ENCODE measurements at places on chromosomes 6 and 20.

GRCh38 chr6:152979116-152979515 lies 3.7 kb downstream of the FBXO5 start:
- no peak for DNase-seq

DNA sequence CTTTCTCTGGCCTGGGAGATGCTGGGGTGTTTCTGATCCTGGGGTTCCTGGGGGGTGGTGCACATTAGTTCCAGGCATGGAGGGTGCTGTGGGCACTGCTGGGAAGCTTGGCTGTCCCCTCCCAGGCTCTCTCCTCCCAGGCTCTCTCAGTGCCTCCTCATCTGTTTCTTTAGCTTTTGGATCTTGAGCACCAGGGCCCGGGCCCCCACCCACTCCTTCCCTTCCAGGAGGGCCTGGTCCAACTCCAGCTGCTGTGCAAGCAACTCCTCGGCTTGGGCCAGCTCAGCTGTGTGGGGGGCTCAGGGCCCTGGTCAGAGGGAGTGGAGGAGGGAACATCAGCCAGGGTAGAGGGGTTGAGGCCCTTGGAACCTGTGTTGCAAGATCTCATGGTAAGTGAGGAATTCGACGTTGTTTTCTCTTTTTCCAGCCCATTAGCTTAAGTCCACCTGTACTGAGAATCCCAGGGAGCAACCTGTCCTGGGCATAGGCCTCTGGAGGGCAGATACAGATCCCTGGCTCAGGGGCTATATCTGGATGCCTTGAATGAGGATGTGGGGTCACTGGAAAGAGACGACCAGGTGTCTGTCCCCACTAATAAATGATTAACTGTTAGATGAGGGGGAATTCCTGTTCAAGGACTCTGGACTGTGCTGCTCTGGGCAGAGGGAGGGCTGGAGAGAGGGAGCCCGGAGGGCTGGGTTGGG lies 34.5 kb upstream of the HLA-A start:
- no peak for DNase-seq

DNA sequence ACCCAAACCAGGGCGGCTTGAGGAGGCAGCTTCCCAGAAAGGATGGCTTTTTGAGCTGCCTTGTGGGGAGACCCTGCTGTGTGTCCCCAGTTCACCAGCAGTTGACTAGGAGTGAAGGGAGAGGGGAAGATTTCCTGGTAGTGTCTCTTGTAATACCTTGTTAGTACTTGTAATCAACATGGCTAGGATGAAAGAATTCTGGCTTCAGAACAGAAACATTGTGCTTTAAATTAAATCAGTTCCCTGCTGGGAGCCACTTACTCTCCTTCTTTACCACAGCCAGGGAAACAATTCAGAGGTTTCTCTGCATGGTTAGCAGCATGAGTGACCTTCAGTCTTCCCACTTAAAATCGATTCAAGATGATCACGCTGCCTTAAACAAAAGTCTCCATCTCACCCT lies 525.4 kb upstream of the ID4 start:
- no peak for DNase-seq

- DNase-seq = no peak
These were observed 9.2 kb downstream of the GTSF1L start for GRCh38 chr20:43717616-43717995.

DNA sequence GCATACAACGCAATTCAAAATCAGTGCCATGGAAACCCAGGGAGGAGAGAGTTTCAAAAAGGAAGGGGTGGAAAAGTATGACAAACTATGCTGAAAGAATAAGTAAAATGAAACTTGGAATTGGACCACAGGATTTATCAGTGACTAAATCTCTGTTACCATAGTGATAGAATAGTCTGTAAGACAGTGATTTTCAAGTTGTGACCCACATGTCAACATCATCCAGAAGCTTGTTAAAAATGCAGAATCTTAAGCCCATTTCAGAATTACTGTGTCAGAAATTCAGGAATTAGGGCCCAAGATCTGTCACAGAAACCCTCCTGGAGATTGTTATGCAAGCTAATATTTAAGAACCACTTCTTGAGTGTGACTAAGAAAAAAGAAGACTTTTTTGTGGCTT lies 417.7 kb upstream of the JAG1 start:
- DNase-seq = no peak

GRCh38 chr20:23269954-23270353 lies 80.6 kb upstream of the NXT1 start:
- DNase-seq = no peak

- no peak for DNase-seq
These were observed 87.8 kb downstream of the LYRM4 start for GRCh38 chr6:5172897-5173474.

DNA sequence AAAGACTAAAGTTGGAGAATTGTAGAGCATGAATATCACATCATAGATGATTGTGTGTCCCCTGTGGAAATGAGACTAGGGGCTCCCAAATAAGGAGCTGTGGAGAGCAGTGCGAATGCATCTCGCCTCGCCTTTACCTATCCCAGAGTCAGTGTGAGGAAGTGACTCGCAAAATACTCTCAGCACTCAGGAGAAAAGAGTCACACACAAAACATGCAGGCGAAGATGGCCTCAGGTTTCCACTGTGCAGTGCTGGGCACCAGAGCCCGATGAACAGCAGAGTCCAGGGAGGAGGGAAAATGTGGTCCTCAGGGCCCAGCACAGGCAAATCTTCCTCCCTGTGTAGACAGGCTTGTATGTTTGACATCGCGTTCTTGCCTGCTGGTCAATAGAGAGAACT lies 126.5 kb upstream of the AFDN start:
- no peak for DNase-seq

DNA sequence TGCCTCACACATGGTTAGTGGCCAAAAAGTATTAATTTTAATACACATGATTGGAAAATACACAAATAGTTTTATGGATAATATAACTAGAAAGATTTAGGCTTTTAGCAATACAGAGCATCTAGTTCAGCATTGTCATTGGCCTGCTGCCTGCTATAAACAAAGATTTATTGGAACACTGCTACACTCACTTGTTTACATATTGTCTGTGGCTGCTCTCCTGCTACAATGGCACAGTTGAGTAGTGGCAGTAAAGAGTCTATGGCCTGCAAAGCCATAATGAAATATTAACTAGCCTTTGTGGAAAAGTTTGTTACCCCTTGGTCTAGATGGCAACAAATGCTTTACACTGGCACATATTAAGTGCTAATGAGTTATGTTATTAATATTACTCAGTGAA lies 37.8 kb downstream of the ZNF451 start:
- DNase-seq = no peak

GRCh38 chr6:92132457-92132856 lies 1286.9 kb downstream of the EPHA7 start:
- no peak for DNase-seq

GRCh38 chr6:5126214-5126613 lies 41.1 kb downstream of the PPP1R3G start:
- DNase-seq = no peak

- no peak for DNase-seq
These were observed 107.1 kb downstream of the CDYL start for GRCh38 chr6:4883298-4883697.

DNA sequence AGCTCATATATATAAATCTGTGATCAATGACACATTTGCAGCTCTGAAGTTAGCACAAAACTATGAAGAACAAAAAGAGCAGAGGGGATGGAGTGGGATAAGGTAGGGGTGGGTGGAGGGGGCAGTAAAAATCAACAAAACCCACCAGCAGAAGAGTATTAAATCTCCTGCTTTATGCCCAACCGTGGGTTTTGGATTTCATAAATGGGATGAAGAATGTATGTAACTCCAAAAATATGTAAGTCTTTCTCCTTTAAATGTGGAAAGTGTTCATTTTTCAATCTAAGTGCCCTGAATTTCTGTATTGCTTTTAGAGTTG lies 480.3 kb upstream of the MARCKS start:
- no peak for DNase-seq

GRCh38 chr6:168047841-168048723 lies 30.9 kb downstream of the FRMD1 start:
- peak; percentile 77 for DNase-seq

DNA sequence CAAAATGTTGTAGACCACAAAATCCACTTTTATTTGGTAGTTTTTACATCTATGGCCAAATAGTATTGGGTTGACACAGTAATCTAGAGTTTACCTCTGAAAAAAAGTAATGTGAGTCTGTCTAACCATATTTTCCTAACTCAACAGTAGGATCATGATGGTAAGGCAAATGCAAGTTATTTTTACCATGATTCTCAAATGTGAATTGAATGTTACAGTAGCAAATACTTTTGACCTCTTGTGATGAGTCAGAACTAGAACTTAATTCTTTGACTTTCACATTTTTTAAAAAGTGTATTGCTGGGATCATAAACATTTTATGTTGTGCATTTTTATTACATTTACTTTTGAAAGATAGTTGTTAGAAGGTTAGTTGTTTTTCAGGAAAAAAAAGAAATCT lies 22.0 kb downstream of the RNF146 start:
- DNase-seq = no peak

- no peak for DNase-seq
These were observed 46.0 kb upstream of the UST start for GRCh38 chr6:148700741-148701311.

- no peak for DNase-seq
These were observed 10.6 kb upstream of the TGM3 start for GRCh38 chr20:2285193-2285592.

DNA sequence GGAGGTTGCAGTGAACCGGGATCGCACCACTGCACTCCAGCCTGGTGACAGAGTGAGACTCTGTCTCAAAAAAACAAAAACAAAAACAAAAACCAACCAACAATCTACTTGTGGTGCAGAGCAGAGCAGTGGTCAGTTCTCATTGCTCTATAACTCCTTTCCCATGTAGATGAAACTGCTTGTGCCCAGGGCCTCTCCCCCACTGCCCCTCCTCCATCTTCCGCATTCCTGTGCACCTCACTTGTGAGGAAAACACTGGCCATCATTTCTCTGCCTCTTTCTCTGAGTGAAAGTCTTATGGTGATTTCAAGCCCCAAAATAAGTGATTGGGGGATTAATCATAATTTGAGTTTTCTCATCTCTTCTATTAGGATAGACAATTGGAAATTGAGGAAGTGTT lies 63.9 kb upstream of the GLP1R start:
- no peak for DNase-seq

- no peak for DNase-seq
These were observed 82.5 kb upstream of the MRPS10 start for GRCh38 chr6:42300185-42300584.

- DNase-seq = no peak
These were observed 39.3 kb downstream of the SLC2A4RG start for GRCh38 chr20:63778857-63779256.

DNA sequence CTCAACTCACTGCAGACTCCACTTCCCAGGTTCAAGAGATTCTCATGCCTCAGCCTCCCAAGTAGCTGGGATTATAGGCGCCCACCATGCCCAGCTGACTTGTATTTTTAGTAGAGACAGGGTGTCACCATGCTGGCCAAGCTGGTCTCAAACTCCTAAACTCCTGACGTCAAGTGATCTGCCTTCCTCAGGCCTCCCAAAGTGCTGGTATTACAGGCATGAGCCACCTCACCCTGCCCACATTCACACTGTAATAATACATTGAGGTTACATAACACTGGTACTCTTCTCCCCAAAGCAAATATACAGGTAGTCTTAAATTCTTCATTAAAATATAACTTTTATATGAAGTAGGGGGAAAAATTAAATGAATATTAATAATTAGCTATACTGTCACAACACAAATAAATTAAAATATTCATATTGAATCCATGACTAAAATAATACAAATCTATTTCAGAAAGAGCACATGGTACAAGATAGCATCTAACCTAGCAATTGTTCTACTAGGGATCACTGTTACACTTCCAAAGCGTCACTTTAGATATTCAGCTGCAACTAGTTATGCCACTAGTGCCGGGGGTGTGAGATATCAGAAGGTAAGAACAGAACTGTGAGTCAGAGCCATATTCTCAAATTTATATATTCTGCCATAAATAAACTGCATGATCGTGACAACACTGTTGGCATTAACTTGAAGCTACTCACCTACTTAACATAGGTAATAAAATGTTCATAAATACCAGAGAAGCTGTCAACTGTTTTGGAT lies 169.1 kb upstream of the SHLD1 start:
- peak; percentile 44 for DNase-seq

- DNase-seq = no peak
These were observed 13.3 kb downstream of the ZSCAN31 start for GRCh38 chr6:28322661-28323060.

DNA sequence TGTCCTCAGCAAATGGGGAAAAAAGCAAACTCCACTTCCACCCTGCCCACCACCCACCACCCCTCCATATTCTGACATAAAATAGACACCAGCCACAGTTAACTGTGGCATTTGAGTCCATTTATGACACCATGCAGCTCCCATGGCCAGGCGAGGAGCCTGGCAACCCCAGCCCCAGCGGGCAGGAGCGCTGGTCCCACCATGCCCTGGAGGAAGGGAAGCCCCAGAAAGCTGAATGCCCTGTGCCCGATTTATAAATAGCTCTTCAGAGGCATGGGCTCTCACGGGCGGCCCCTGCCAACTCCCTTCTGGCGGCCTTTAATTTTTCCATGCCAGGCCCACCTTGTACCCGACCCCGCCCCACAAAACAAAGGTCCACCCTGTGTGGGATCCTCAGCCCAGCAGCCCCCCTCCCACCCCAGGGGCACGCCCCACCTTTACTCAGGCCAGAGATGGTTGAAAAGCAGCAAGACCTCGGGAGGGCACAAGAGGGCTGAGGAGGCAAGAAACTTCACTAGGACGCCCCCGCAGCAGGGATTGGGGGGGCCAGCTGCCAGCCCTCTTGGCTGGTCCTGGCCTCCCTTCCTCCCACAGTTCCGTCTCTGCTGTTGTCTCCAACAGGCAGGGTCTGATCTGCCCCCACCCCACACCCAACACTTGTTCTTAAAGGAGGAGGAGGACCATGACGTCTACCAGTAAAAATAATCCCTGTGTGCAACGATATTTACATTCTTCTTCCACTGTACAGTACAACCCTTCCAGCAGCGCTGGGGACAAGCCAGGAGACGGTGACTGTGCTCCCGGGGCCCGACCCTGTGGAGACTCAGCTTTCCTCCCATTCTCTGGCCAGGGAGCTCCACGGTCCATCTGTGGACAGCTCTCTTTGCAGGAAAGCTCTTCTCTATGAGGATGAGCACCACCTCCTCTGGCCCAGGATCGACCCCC lies 115.6 kb upstream of the CDYL start:
- DNase-seq = no peak

DNA sequence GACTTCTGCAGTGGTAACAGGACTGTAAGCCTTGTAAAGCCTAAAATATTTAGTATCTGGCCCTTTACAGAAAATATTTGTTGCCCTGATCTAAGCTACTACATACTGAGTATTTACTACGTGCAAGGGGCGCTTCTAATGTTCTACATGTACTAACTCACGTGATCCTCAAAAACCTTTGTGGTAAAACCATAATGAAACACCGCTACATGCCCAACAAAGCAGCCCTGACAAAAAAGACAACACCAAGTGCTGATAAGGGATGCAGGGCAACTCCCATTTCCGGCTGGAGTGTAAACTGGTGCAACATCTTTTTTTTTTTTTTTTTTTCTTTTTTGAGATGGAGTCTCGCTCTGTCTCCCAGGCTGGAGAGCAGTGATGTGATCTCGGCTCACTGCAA lies 85.0 kb downstream of the SULF2 start:
- no peak for DNase-seq

- no peak for DNase-seq
These were observed 48.1 kb downstream of the CHMP4B start for GRCh38 chr20:33859157-33859695.
